Stimulated activated CD4-positive, alpha-beta T cell treated with anti-CD3 and anti-CD28 coated beads, Interleukin-15, amount 100 ng/mL, for 1 hour (primary cell): ENCODE measurements at places on chromosomes 5 and 9.

GRCh38 chr9:127558581-127559246 lies 53.4 kb upstream of the STXBP1 start:
- DNase-seq, result no peak

- DNase-seq, result no peak
These were observed 12.2 kb upstream of the SPDL1 start for GRCh38 chr5:169571355-169571754.

DNA sequence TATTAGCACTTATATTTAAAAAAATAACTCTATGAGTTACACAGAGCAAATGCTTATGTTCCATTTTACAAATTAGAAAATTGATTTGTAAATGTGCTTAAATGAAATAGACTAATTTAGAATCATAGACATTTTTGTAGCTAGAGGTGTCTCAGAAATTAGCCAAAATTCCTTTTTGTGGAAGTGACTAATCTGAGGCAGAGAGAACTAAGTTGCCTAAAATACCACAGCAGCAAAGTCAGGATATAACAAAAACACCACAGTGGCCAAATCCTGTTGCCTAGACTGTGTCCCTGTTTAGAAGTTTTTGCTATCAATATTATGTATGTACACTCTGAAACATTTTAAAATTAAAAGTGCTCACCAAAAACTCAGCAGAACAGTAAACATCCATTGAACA lies 18.7 kb downstream of the ADAMTSL1 start:
- no peak for DNase-seq

DNA sequence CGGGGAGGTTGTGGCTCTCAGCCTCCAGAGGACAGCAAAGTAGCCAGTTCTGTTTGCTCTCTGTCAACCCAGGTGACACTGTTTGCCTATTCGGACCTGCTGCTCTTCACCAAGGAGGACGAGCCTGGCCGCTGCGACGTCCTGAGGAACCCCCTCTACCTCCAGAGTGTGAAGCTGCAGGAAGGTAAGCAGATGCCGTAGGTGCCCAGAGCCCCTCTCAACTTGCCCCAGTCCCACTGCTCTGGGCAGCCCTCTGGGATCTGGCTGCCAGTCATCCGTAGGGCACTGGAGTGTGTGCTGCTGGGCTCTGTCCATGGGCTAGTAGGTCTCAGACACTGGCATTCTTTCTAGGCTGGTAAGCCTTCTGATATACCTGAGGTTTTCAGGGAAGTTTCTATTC lies 59.3 kb downstream of the RGS3 start:
- DNase-seq, result no peak

DNA sequence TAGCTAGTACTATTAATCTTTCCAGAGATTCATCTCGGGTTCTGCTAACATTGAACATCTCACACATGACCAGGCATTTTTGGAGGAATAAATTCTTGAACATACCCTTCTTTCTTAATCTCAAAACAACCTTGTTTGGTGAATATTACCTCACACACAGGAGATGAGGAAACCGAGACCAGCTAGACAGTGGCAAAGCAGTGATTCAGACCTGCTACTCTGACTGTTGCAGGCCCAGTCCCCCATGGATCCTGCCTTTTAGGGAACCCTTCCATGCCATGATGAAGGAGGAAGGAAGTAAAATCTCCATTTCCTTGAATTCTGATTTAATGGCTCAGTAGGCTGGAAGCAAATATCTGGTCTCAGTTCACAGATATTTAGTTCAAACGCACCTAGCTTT lies 2.6 kb downstream of the PCSK5 start:
- DNase-seq, result no peak

DNA sequence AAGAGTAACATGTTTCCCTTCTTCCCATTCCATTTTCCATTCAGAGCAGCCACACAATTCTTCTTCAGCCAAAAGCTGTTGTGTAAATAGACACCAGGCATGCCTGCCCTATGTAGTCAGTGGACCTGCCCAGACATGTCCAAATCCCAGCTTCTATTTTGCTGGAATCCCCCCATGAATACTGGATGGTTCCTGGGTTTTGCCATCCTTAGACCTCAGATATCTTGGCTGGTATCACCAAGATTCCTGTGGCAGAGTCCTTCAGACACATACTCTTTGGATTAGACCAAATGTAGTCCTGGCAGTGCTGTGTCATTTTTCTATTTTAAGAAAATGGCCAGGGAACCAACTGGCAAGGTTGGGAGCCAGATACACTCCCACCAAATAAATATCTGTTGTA lies 10.3 kb downstream of the FST start:
- no peak for DNase-seq

DNA sequence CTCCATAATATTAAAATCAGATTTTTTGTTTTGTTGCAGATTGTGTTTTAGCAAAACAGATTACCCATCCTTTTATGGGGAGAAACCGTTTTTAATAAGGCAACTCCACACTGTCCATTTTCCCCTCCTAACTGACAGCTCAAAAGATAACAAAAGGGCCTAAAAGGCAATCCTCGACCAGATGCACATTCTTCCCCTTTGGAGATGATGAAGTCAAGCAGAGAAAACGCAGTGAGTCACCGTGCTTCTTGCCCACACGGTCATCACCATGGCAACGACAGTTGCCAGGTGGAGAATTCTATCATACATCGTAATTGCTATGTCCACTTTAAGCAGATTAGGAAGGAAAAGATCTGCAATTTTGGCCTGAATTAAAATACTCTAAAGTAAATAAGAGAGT lies 96.4 kb downstream of the DIRAS2 start:
- DNase-seq, result no peak

DNA sequence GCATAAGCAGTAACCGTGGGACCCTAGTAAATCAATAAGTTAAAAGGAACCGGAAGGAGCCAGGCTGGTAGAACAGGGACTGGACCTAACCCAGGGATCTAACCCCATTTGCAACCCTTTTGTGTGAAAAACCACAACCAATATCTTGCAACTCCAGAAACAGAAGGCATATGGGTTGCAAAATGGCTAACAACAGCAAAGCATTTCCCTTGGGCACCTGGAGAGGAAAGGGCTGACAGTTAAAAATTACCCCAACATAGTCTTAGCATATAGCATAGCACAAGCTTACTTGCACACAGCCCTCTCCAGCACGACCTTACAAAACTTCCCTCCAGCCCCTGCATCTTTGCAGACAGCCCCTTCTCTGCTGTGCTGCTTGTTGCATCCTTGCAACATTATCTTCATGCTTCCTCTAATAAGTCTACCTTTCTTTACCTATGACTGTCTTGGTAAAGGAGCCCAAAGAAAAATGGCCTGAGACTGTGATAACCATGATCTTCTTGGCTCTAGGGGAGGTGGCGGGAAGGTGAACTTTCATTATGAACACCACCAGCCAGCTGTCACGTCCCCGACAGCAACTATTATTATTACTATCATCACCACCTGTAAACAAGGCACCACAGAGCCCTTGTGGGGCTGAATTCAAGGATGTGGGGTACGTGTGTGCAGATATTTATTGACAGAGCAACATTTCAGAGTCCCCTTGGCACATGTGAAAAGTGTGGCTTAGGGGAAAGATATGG lies 49.8 kb downstream of the PRRC1 start:
- DNase-seq, result no peak

- DNase-seq, result no peak
These were observed 45.6 kb downstream of the SLC1A3 start for GRCh38 chr5:36651761-36652685.

GRCh38 chr9:120872791-120873502 lies 4.0 kb downstream of the PHF19 start:
- no peak for DNase-seq

DNA sequence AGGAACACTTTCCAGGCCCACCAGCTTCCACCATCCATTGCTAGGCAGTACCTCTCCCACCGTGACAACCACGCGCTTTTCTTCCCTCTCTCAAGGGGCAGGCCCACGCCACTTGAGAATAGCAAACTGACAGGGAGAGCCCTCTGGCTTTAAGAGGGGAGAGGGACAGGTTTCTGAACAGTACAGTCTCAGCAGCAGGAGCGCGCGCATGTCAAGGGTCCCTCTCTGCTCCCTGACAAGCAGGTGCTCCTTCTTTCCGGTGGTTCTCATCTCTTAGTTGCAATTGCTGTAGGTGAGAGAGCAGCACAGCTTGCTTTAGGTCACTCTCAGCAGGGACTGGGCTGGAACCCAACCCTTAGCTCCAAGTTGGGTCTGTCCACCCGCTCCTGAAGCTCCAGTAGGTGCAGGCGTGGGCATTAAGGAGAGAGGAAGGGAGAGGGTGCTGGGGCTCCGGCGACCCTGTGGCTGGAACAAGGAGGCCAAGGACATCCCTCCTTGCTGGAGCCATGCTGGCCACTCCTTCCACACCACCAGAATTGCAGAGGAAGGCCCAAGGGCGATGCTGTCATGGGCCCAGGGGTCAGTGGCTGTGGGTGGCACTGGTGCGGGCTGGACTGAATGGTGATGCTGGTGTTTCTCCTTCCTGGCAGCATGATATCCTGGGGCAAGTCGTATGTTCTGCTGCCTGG lies 9.0 kb upstream of the PHF2 start:
- DNase-seq, result no peak

- DNase-seq, result no peak
These were observed 375.1 kb downstream of the MED10 start for GRCh38 chr5:6003040-6003825.

DNA sequence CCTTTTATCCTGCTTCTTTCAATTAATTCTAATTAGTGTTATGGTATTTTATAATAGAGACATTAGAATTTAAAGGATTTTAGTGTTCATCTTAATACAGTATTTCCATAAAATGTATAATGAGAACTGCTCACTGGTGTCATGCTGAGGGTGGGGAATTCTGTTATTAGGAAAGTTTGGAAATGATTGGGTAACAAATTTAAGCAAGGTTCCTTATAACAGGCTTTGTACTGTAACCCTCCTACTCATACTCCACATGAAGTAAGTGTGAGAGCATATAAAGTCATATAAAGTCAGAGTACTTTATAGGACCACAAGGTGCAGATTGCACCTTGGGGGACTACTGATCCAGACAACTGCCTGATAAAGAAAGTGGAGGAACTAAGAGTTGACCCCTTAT lies 42.2 kb downstream of the SV2C start:
- no peak for DNase-seq

GRCh38 chr9:63859475-63860215 lies 1425.4 kb downstream of the FOXD4L5 start:
- no peak for DNase-seq

- DNase-seq, result no peak
These were observed 259.7 kb downstream of the CDH10 start for GRCh38 chr5:24385070-24385469.

DNA sequence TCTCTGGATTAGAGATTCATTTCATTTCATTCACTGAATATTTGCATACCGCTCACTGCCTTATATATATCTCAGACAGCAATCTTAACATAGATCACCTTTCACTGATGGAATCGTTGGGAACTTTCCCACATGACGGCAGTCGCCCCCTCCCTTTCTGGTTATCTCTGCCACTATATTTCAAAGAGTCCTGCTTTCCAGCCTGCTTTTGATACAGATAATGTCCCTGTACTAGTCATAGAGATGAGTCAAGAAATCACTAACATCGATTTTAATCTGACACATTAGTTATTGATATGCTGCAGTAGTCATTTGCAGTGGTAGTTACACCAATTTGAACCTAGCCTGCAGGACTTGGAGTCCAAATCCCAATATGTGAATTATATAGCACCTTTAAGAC lies 8.5 kb downstream of the ARSK start:
- DNase-seq, result no peak

GRCh38 chr9:95021166-95021886 lies 294.8 kb downstream of the AOPEP start:
- no peak for DNase-seq

DNA sequence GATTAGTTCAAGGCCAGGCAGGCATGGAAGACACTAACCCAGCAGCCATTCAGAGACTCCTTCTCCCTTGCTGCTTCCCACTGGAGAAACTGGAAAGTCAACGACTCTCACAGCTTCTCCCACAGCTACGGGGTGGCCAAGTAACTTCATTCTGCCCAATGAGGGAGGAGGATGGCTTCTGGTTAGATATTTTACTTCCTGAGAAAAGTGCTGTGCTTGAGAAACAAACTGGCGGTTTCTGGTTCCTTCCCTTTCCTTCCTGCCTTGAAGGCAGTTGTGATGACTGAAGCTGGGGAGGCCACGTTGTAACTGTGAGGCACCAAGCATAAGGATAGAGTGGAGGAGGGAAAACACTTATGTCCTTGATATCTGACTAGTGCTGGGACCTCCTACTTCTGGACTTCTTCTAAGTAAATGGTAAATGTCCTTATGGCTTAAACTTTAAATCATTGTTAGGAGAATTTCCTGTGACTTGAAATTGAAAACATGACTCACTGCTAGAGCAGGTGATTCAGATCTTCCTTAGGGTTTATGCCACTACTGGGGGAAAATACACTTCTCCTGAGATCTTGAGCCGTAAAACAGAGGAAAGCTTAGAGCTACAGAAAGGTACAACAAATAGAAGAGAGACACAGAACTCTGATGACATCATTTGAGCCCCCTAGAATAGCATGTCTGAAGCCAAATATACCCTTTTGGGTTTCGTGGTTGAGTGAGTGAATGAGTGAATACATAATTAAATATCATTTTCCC lies 3.1 kb upstream of the GNPDA1 start:
- DNase-seq, result no peak

DNA sequence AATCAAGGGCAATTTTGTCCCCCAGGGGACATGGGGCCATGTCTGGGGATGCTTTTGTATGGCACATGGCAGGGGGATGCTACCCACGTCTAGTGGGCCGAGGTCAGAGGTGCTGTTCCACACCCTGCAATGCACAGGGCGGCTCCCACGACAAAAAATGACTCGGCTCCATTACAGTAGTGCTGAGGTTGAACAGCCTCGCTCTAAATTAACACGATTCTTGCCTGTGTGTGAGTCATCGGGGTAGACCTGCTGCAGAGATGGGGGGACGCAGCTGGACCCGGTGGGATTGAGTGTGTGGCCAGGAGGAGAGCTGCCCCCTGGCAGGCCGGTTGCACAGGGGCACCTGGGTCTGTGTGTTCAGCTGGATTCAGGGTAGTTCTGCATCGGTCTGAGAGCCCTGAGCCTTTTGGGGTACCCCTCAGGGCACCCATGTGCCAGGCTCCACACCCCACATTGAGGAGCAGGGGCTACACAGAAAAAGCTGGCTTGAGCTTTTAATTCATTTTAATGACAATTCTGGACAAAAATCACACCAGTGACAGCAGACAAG lies 20.0 kb upstream of the COL5A1 start:
- DNase-seq, result no peak

DNA sequence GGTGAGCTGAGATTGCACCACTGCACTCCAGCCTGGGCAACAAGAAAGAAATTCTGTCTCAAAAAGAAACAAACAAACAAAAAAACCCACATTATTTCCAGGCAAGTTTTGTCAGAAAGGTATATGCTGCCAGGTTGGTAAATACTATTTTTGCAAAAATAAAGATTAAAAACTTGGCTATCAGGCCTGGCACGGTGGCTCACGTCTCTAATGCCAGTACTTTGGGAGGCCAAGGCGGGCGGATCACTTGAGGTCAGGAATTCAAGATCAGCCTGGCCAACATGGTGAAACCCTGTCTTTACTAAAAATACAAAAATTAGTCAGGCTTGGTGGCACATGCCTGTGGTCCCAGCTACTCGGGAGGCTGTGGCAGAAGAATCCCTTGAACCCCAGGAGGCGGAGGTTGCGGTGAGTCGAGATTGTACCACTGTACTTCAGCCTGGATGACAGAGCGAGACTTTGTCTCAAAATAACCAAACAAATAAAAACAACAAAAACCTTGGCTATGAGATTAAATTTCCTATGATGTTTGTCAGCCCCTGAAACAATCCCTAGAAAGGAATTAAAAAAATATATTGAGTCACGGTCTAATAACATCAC lies 22.7 kb downstream of the AGXT2 start:
- DNase-seq, result no peak
